HCT116 (cell line): ENCODE measurements at places on chromosomes 5 and 9.

DNA sequence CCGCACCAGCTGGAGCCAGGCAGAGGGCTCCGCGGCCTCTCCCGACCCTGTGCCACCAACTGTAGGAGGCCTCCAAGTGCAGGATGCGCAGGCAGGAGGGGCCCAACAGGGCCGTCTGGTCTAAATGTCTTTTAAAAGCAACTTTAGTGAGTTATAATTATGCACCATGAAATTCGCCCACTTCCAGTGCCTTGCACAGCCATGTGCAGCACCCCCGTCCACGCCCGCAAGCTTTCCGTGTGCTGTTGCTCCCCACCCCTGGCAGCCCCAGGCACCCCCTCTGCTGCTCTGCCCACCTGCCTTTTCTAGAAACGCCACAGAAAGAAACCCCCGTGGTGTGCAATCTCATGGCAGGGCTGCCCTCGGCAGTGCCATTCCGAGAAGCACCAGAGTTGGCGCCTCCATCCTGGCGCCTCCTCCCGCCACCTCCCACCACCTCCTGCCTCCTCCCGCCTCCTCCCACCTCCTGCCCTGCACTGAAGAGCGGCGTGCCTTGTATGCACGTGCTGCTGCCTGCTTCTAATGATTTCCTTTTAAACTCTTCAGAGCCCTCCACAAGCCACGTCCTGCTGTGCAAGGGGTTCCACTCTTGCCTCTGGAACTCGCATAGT, 7.5 kb upstream of the SLC6A18 start:
- no peak for DNase-seq

DNA sequence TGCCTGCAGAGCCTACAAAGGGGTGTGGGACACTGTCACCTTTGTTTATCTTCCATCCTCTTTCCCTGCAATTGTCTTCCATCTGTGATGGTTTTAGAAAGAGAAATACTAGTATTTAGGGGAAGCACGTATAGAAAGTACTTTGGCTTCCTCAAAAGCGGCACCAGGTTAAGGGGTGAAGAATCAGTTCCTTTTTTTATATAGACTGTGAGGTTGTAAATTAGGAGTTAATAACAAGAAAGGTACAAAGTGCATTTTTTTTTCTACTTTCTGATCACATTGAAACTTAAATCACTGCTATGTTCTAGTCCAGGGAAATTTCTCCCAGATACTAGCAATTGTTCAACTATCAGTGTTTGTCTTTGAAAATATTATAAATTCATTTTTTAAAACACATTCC, 219.3 kb downstream of the CEMIP2 start:
- DNase-seq = no peak

GRCh38 chr5:4924577-4924976, 215.6 kb upstream of the ADAMTS16 start:
- DNase-seq = no peak

- no peak for DNase-seq
These were observed at the start of gene C6 for GRCh38 chr5:41213340-41213739. C6 (minus strand) TSS chr5:41213532; CDS start chr5:41203230, 10,302 bp downstream.

GRCh38 chr9:116061546-116062205, 91.9 kb upstream of the PAPPA start:
- DNase-seq = no peak

DNA sequence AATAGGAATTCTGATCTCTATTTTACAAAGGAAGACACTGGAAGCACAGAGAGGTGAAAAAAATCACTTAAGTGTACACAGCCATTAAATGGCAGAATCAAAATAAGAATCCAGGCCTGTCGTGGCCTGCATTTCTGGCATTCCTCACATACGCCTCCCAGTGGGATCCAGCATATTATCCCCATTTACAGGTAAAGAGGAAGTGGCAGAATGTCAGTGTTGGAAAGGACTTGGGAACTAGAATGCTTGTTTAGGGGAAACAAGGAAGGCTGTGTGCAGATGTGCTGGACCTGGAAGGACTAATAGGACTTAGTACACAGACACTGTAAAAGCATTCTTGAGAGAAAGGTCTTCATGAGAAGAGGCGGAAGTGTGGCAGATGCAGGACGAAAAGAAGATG, 241.8 kb downstream of the TRIM32 start:
- DNase-seq = no peak

GRCh38 chr5:111855356-111855755, 98.4 kb upstream of the NREP start:
- no peak for DNase-seq
